ENCODE measurements at places on chromosomes 12 and 14.

DNA sequence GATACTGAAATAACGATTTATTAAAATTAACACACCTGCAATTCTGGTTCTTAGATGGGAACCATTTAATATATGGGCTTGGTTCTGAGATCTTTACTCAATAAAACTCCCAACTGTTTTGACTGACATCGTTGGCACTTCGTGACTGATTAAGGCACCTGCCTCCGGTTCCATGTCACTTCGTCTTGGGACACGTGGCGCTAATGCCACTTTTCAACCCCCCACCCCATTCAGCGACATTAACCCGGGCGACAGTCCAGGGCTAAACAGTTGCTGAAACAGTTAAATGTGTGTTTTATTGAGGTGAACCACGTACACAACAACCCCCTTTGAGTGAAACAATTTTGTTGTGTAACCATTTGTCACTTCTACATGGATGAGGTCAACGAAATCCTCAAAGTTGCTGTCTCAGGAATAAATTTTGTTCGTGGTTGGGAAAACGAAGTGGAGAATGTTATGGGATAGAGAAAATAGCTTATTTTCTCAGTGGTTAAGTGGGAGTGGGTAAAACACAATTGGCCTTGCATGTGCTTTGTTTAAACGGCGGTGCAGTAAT lies 9.9 kb upstream of the SLC38A2 start:
- DNase-seq, result no peak

GRCh38 chr12:67594888-67595287 lies 53.7 kb upstream of the DYRK2 start:
- DNase-seq, result peak; percentile 4

- no peak for DNase-seq
Measured at GRCh38 chr14:91484186-91484585, 25.9 kb downstream of the PPP4R3A start.

GRCh38 chr12:30546121-30546520 lies 149.5 kb downstream of the IPO8 start:
- DNase-seq, result no peak

- DNase-seq, result no peak
Measured at GRCh38 chr12:124691429-124691828, 124.0 kb upstream of the NCOR2 start.

DNA sequence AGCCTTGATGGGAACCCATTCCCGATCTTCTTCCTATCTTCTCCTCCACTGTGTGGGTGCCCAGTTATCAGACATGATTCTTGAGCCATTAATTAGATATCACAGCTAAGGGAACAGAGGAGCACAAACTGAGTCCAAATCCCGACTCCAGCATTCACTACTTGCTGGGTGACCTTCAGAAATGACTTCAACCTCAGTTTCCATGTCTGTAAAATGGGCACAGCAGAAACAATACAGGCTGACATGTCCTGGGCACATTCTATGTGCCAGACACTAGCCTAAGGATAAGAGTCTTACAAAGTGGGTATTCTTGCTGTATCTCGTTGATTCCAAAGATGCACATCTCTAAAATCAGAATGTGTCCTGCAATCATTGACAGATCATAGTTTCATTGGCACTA lies 128.7 kb upstream of the NOS1 start:
- DNase-seq, result no peak

- no peak for DNase-seq
Measured at GRCh38 chr12:27555925-27556778, 32.1 kb downstream of the PPFIBP1 start.

GRCh38 chr12:57309420-57309819 lies 58.4 kb upstream of the STAC3 start:
- no peak for DNase-seq

DNA sequence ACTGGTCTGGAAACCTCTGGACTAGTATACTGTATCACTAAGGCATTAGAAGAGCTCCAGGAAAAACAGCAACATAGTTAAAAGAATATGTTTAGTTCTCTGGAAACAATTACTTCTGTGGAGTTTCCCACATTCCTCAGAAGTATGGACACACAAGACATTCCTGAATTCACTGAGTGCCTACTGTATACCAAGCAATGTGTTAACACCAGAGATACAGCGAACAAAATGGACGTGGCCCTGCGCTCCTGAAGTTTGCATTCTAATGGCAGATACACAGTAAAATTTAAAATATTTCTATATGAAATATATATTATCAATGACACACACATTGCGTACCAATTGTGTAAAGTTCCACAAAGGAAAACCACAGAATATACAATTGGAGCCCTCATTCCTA lies 1.1 kb downstream of the ANGEL1 start:
- DNase-seq, result no peak

DNA sequence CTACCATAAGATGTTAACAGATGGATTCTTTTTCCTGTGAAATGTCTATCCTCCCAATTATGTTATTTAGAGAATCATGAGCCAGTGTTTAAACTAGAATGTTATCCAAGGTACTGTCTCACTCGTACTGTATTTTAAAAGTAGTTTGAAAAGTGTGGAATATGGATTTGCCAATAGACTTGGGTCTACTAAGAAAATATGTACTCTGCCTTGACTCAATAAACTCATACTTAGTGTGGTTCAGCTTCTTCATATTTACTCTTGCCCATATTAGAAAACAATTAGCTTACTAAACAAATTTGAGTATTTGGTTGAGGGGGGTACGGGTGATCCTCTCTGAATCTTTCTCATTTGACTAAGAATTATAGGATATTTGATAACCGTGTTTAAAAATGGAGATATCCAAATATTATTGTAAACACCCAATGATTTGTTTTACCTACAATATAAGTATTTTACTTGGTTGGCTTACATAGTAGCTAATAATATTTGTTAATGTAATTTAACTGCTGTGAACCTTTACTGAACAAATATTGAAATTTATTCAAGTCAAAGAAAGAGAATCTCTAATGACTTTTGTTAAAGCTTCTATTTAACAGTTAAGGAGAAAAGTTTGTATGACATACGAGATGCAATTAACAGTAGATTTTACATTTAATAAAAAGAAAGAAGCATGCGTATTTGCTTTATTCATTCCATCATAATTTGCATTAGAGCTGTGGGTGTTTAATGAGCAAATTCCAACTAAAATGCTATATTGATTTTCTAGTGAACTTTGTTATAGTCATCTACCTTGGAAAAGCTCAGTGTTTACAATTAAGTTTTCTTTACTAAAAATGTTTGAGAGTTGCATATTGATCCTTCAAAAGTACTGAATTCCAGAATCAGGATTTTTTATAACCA lies 81.2 kb downstream of the MIPOL1 start:
- DNase-seq, result no peak

DNA sequence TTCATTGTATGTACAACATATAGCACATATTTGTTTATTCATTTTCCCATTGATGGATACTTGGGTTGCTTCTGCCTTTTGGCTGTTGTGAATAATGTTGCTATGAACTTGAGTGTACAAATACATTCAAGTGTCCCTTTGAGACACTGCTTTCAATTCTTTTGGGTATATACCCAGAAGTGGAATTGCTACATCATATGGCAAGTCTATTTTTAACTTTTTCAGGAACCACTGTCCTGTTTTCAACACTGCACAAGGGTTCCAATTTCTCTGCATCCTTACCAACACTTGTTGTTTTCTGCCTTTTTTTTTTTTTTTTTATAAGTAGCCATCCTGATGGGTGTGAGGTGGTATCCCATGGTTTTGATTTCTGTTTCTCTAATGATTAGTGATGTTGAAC lies 15.9 kb downstream of the RBMS2 start:
- no peak for DNase-seq

- DNase-seq, result no peak
Measured at GRCh38 chr14:51002406-51002999, 58.2 kb upstream of the PYGL start.

- DNase-seq, result no peak
Measured at GRCh38 chr12:128807161-128807724, 16.5 kb downstream of the SLC15A4 start.

DNA sequence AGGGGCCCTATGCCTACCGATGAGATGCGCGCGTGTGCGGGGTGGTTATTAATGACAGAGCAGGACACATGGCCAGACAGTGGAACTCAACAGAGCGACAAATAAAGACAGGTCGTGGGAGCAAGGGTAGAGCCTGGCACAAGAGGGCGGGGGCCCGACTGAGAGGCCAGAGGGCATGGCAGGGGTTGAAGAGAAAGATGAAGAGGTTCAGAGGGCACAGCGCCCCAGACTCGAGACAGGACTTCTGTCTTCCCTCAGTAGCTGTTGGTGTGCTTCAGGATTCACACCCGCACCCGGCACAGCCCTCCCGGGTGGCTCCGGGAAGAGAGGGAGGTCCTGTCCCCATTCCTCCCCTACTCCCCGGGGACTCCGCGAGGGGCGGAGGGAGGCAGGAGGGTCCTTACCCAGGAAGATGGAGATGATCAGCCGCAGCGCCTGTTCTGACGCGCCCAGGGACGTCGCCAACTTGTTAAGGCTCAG lies 366 bp downstream of the LPCAT3 start:
- no peak for DNase-seq

GRCh38 chr12:53193985-53194716 lies 12.9 kb downstream of the ITGB7 start:
- DNase-seq, result no peak

DNA sequence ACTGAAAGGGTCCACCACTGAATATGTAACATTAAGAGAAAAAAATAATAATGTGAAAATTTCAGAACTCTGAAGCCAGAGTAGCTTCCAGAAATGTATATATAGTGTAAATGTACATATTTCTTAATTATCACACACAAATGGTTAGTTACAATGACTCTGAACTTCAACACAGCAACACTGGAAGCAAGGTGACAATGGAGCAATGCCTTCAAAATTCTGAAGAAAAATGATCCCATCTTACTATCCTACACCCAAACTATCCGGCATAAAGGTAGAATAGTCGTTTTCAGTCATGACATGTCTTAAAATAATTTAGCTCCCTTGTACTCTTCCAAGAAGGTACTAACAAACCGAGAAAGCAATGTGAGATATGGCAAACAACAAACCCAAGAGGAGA lies 11.9 kb downstream of the NAP1L1 start:
- no peak for DNase-seq

- no peak for DNase-seq
Measured at GRCh38 chr14:69754487-69754886, 12.5 kb upstream of the SRSF5 start.

- no peak for DNase-seq
Measured at GRCh38 chr12:13442457-13442856, 245.9 kb downstream of the EMP1 start.

DNA sequence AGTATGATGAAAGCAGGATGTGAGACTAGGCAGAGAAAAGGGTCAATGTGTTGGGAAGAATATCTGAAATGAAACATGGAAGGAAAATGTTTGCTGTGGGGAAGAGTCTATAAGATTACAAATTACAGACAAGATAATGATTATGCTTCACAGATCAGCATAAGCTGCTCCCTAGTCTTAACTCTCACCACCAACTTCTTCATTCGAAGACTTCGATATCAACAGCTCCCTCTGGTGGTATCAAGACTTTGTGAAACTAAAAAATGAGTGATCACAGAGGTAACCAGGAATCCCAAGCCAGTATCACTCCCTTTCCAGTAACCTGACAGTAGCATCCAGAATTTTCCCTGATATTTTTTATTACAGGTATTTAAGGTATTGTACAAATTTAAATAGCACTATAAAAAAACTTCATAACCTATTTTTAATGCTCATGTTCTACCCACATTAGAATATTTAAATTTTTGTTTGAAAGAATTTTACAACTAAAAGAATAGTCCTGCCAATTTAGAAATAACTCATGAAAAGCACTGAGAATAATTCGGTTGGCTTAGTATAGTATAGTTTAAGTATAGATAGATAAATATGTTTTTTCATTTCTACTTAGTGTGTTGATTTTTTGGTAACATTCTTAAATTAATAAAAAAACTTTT lies 84.4 kb downstream of the C2CD5 start:
- DNase-seq, result peak; percentile 53

GRCh38 chr12:111268738-111269572 lies 99.9 kb downstream of the PHETA1 start:
- peak; percentile 40 for DNase-seq

- DNase-seq, result no peak
Measured at GRCh38 chr12:110107369-110108281, 16.5 kb upstream of the IFT81 start.

GRCh38 chr14:97329701-97330100 lies 532.5 kb downstream of the VRK1 start:
- DNase-seq, result no peak

- no peak for DNase-seq
Measured at GRCh38 chr12:65867394-65867793, 43.1 kb downstream of the HMGA2 start.

DNA sequence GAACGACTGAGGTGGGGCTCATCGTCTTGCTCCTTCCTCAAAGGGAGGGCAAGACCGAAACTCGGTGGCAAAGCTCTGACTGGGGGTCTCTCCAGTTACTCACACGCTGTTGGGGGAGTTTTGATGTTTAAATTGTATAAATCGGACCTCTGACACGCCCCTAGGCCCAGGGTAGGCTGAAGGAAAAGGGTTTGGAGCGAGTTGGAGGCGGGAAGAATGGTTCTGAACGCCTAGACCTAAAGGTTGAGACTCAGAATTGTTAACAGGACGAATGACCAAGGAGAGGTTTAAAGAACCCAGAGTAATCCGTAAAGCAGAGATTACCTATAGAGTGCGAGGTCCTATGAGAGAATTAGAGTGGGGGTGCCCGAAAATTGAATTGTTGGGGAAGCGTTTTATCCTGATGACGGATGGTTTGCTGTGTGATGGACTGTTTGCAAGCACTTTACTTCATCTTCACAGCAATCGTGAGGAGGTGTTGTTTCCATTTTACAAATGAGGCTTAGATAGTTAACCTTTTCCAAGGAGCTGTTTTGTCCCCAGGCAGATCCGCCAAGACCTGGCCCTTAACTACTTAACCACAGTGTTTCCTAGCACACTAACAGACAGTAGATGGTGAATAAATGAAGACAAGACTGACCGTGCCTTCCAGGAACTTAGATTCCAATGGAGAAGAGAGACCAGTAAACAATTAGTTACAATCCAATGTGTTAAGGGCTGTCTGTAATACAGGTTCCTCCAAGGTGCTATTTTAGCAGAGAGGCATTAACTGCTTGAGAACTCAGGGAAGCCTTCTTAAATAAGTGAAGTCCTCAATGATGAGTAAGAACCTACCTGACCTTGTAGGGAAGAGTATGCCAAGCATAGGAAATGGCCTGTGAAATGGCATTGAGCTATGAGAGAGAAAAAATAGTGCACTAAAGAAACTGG lies 929 bp upstream of the UBE2N start:
- DNase-seq, result peak; percentile 24

- DNase-seq, result no peak
Measured at GRCh38 chr14:99749142-99749541, 44.1 kb upstream of the EML1 start.

- DNase-seq, result no peak
Measured at GRCh38 chr12:8913702-8914032, 642 bp upstream of the PHC1 start.

Data from KBM-7 (cell line).